ENCODE measurements at places on chromosomes 6 and 20.

- DNase-seq = peak; percentile 92
Measured at GRCh38 chr6:121816906-121817540, 381.6 kb downstream of the GJA1 start.

DNA sequence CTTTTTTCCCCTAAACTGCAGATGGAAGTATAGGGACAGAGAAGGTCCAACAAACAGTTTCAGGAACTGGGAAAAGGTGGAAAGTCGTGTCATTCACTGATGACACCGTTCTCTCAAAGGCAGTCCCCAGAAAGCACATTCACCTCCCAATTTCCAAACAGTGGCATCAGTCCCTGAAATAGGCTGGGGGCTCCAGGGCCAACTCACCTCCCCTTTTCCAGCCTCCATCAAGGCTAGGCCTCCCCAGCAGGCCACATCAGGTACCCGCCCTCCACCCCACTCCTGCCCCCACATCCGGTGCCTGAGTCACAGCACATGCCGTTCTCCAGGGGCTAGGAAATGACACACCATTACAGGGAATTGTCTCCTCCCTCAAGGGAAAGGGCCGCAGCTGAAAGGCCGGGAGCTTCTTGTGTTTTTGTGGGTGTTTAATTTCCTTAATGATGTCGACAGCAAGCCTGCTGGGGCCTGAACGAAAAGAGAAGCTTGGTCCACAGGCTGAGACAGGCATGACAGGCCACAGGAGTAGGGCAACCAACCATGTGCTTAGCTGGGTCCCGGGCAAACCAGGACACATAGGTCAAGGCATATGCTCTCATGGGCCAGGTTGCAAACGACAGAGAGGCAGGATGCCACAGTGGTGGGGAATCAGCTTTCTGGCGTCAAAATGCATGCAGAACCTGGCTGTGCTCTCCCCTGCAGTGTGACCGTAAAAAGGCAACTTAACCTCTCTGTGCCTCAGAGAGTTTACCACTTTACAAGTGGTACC, 39.2 kb downstream of the ZMYND8 start:
- peak; percentile 99 for DNase-seq

GRCh38 chr6:135699705-135700104, 151.8 kb upstream of the PDE7B start:
- DNase-seq = no peak

DNA sequence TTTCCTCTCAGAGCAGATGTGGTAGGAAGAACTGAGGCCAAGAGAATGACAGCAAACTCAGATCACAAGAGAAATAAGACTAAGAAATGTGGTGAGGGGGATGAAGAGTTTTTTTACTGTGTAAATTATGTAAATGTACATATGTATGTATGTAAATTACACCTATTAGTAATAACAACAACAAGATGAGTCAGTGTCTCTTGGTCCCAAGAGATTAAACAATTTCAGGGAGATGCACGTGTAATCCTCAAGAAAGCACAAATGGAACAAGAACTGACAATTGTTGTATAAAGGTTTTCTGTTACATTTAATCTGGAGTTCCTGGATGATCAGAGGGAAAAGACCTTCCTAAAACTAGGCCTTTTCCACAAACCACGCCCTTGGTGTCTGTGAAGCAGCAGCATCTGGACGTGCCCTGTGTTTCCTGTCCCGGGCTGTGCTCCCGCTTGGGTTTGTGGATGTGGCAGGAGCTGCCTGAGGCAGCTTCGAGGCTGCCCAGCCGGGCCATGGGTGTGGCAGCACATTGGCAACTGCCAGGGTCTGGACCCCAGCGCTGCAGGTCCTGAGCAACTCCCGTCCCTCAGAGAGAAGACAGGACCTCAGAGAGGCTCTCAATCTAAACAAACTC, 994 bp downstream of the CLDN20 start:
- no peak for DNase-seq

- peak; percentile 98 for DNase-seq
Measured at GRCh38 chr6:100300221-100300736, 164.4 kb downstream of the SIM1 start.

GRCh38 chr6:100229512-100229911, 235.2 kb downstream of the SIM1 start:
- no peak for DNase-seq

DNA sequence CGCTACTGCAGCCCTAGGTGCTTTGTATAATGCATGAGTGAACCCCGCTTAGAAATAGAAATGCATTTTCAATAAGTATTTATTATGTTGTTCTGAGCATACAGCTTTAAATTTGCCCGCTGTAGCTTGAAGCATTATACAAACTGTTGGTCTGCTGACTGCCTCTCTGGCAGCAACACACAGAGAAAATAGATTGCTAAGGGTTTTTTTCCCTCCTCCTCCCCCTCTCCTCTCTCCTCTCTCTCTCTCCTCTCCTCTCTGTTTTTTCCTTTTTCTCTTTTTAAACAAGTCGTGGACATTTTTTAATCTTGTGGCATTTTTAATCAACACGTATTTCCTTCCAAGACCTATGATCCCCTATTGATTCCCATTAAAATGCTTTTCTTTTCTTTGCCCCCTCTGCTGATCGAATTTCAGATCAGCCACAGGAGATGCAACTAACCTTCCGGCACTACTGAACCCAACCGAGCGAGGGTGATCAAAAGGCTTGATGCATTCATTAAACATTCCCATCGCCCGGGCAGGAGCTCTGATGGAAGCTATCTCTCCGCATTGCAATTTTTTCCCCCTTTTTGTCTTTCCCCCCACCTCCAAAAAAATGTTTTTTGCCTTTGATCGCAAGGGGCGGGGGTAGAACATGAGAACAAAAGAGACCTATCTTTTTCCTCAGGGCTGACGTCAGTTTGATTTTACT, 90.7 kb upstream of the ARID1B start:
- peak; percentile 70 for DNase-seq

DNA sequence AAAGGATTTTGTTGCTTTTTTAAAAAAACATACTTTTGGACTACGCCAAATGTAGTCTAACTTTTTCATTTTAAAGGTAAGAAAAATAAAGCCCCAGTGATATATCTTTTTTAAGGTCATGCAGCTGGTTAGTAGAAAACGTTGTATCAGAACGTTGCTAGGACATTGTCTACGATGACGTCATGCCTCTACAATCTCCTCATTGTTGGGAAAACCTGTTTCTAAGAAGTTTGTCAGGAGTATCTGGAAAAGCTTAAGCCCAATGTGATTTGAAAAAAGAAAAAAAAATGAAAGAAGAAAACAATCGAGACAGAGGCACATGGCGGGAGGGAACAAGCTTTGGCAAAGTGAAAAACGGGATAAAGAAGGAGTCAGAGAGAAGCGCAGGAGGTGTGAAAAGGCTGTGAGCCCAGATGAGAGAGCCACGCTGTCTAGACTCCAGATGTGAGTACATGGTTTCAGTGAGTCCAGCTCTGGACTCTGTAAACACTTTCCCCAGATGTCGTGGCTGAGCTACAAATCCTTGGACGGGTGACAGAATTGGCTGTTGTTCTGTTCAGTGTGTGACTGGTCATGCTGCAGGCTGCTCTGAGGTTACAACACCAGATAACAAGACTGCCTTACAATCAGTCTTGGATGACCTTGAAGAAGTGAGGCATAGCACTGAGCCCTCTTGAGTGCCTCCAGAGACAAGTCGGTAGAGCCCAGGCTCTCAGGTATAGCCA, 656.7 kb upstream of the ID4 start:
- peak; percentile 4 for DNase-seq

DNA sequence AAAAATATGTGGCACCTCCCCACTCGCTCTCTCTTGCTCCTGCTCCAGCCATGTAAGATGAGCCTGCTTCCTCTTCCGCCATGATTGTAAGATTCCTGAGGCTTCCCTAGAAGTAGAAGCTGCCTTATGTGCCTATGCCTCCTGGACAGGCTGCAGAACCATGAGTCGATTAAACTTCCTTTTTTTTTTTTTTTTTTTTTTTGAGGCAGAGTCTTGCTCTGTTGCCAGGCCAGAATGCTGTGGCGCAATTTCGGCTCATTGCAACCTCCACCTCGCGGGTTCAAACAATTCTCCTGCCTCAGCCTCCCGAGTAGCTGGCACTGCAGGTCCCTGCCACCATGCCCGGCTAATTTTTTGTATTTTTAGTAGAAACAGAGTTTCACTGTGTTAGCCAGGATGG, 112.5 kb downstream of the FAM217A start:
- no peak for DNase-seq

- DNase-seq = peak; percentile 50
Measured at GRCh38 chr20:4068708-4069107, 53.4 kb upstream of the RNF24 start.

- no peak for DNase-seq
Measured at GRCh38 chr6:136127873-136128272, 122.2 kb downstream of the MTFR2 start.

DNA sequence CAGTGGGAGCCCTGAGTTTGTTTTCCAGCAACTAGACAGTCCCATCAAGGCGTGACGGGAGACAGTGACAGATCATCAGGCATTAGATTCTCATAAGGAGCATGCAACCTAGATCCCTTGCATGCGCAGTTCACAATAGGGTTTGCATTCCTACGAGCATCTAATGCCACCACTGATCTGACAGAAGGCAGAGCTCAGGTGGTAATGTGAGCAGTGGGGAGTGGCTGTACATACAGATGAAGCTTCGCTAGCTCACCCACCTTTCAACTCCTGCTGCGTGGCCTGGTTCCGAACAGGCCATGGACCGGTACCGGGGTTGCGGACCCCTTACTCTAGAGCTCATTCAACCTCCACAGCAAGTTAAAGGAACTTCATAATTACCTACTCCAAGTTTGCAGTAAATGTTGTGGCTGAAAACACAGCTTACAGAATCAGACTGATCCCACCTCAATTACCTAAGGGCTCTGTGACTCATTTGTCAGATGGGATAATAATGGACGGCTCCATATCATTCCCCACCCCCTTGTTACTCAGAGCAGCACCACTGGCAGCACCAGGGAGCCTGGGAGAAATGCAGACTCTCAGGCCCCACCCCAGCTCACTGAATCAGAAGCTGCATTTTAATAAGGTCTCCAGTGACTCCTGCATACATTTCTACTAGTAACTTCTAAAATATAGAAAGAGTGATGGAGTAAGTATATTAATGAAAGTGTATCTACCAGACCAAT, 15.7 kb downstream of the PXMP4 start:
- no peak for DNase-seq

DNA sequence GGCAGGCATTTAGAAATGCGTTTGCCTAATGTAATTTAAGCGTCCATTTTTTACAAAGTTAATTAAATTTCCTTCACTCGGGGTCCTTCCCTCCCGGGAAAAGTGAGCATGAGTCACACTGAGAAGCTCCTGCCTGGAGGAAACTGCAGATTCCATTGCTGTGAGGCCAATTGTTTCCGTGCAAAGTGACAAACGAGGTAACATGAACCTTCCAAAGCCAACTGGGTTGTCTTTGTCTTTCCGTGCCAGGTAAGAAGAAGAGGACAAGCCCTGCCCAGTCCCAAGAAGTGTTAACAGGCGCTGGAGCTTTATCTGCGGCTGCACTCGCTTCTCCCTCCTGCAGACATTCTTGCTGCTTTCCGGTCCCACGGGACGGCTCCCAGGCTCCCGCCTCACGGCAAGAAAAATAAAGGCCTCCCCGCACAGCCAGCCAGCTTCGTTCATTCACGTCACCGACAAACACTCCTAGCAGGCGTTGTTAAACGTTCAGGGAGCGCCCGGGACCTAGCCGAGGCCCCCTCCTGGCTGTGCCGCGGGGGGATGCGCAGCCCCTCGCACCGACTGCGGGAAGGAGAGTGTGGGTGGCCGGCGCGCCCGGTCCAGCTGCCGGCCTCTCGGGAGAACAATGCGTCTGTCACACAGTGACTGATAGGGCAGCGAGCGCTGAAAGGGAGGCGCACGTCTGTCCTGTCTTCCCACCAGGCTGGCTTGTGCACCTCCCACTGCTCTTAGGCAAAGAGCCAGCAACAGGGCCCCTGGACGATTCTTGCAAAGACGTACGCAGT, 61.5 kb upstream of the HDDC2 start:
- peak; percentile 44 for DNase-seq

- no peak for DNase-seq
Measured at GRCh38 chr6:52010806-52011205, 76.6 kb downstream of the PKHD1 start.

GRCh38 chr6:133969285-133969920, 16.4 kb downstream of the TBPL1 start:
- no peak for DNase-seq

GRCh38 chr6:137859025-137859424, 8.0 kb upstream of the TNFAIP3 start:
- DNase-seq = no peak

DNA sequence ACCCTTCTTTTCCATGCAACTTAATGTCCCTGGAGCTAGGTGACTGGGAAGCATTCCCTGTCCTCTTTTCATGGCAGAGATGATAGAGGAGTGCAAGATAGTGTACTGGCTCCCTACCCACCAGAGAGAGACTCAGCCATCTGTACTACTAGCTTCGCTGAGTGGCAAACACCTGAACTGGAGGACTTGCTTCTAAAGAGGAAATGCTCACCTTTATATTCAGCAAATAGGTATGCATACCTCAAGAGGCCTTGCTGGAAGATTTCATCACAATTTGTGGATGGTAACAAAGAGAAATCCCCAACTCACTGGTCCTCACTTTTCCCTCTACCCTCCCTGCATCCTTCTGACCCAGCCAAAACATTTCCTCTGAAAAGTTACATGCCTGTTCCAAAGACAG, 124.1 kb downstream of the FOXA2 start:
- DNase-seq = no peak

DNA sequence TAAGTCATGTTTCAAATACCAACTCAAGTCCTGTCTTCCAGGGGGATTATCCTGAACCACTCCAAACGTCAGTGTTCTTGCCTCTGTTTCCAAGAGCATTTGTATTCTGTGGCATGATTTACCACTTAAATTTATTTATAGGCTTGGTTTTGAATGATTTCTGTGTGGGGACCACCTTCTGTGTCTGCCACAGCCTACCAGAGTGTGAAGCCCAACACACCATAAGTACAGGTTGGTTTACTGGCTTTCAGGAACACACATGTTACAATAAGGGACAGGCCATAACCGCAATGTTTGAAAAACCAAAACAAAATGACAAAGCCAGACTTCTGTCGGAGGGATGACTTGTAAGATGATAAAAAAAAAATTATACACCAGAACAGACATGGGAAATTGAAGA, 56.5 kb upstream of the MAP3K7 start:
- no peak for DNase-seq

- DNase-seq = no peak
Measured at GRCh38 chr6:105330364-105330763, 72.5 kb downstream of the PREP start.

DNA sequence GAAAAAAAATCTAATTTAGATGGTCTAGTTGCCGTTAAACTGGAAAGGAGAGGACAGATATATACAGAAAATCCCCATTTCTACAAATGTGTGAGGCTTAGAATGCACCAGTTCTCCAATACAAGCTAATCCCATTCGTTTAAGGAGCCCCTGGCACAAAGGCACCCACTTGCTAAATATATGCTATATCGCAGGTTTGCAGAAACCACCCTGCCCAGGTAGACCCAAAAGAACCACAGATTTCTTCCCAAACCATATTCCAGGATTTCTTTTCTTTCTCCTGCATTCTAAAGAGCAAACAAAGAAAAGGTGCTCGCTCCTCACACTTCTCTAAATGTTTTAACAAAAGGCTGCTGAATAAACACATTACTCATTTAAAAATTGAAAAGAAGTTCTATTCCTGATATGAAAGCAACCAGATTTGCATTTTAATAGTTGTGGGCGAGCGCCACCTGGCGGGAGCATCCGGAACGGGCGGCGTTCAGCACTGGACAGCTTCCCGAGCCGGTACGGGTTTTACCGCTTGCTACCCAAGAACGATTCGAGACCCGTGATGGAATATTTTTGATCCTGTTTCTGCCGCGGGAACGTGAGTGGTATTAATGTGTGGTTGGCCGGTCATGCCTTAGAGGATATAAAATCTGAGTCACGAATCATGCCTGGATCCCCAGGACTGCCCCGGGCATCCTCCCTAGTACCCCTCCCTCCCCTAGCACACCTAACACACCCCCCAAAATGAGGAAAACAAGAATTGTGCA, 2.1 kb downstream of the PTPRT start:
- DNase-seq = peak; percentile 57

Data from iris pigment epithelial cell (primary cell).